ENCODE measurements at places on chromosomes 16 and 17. TPM values are rescaled to one million over a fixed set of nuclear protein-coding genes. Genes with fewer than 3 reads are reported as not detected.

Gene GPR179
- total RNA-seq, result 0.07 TPM

- DNase-seq, result peak; percentile 75
These were observed 77.0 kb upstream of the TNRC6C start for GRCh38 chr17:77881545-77881944.

Gene AIPL1
- 0.28 TPM for total RNA-seq

GRCh38 chr16:89210904-89211515 lies 6.5 kb upstream of the ZNF778 start:
- no peak for DNase-seq
